Osteoblast (primary cell): ENCODE measurements at places on chromosomes 5 and 9.

DNA sequence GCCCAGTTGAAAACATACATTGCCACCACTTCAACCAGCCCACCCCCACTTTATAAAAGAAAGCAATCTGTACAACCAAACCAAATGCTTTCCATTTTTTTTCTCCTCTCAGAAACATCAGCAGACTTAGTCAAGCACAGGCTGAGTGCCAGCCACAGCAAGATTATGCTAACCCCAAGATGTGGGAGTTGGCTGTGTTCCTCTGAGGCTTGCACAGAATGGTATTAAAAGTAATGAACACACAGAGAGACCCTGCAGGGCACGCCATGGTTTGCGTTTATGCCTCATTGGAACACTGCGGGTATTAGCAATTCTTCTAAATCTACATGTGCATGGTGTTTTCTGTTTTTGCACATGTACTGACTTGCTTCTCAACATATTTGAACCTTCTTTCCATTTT is 419.9 kb upstream of the GRAMD2B start:
- no peak for DNase-seq

DNA sequence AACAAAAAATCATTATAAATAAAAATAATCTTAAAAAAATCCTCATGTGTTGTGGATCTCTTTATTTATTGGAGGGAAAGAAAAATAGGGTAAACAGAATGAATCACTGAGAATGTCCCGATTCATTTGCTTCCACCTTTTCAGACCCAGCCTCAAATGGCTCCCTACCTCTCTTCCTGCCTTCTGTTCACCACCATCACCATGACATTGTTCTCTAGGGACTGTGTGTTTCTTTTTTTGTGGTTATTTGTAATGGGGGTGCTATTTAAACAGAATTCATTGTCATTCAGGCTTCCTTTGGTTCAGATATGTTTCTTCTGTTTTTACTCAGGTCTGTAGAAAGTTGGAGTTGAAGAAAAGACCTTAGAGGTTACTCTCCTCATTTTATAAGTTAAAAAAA is 198.2 kb downstream of the KIF4B start:
- DNase-seq, result no peak

DNA sequence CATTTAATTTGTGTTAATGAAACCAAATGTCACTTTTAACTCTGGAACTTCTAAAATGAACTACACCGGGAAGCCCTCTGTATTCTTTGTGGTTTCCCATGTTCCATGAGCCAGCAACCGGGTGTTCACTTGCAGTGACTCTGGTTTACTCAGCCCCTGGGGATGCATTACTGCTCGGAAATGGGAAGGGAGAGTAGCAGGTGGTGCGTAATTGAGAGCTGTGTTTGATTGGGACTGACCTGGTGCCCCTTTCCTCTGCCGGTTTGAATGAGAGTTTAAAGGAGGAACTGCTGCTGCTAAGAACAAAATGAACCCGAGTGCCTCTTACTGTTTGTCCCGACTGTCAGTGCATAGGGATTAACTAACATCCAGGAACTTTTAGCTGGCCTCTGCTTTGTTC is 100.1 kb upstream of the DHFR start:
- DNase-seq, result peak; percentile 36

DNA sequence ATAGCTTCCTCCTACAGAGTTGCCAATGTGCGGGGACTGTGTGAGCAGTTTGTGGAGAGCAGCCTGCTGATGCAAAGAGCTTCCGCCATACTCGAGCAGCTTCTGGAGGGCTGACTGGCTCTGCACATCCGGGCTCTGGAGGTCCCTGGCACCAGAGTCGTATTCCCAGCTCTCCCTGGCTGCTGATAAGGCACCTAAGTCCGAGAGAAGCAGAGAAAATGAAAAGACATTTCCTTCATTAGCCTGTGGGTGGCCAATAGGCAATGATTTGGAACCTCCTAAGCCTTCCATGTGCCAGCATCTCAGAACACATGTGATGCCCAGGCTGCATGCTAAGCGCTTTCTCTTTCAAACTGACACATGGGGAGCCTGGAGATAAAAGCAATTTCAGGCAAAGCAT is 94.3 kb downstream of the TSSK1B start:
- DNase-seq, result no peak

DNA sequence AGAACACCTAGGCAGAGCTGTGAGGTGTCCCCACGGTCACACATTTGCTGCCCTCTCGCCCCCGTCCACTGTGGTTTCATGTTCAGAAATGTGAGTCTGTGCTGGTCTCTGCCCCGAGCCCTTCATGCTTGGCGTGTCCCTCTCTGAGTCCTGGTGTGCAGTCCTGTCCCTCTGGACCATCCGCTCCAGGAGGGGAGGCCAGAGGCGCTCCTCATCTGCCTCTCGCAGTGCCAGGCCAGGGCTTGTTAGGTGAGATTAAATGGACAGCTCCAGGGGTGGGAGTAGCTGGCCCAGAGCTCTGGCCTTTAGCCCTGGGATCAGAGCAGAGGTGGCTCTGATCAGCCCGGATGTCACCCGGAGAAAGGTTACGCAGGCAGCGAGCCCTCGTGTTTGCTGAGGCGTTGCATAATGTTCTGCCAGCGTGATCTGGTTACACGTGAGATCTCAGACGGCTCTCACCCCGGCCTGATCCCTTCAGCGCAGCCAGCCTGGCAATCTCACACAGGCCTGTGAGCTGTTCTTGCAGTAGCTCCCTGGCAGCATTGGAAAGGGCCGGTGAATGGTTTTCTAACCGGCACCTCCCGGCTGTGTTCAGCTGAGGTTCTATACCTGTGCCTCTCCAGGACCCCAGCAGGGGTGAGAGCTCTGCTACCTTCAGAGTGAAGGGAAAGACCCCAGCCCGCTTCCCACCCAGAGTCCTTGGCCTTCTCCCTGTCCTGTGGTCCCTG is 24.5 kb downstream of the PTGES2 start:
- DNase-seq, result peak; percentile 57

DNA sequence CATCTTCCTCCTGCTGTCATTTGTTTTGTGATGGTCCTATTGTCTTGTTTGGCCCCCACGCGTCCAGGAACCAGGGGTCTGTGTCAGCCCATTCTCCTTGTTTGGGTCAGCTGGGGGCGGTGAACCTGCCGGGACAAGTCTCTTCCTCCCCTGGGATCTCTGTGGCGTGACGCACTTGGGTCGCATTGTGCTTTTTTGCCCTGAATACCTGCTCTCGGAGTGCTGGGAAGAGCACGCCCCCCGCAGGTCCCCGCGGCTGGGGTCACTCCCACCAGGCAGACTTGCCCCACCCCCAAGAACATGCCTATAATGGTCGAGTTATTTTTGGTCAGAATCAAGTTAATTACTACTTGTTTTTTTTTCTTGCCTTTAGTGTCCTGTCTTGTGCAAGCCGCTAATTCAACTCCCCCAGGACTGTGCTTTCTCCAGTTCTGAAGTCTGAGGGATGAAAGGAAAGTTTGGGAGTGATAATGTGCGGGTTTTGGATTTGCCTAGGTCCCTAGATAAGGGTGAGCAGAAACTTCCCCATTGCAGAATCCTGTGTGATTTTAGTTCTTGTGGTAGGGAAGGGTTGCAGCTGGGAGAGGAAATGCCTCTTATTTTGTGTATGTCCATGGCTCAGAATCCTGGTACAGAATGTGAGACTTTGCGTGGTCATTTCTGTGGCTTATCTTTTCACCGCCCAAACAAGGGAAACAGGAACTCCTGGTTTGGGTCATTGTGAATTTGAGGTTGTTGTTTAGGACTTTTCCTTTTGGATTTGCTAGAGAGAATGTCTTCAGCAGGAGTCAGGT is 789 bp downstream of the ACER2 start:
- DNase-seq, result peak; percentile 72

DNA sequence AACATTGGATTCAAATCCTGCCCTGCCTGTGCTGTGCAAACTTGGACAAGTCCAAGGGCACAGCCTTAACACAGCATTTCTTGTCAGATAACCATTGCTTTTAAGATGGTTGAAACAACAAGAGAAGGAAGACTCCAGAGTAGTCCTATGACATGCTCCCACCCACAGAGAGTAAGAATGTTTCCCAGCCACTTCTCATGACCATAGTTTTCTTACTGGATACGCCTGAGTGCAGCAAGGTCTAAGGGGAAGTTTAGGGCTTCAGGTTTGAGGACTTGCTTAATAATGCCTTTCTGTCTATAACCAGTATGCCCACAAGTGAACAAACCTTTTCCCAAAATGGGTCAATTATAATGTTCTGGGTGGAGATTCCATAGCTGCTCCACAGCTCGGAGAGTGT is 126.4 kb downstream of the SLF1 start:
- no peak for DNase-seq

DNA sequence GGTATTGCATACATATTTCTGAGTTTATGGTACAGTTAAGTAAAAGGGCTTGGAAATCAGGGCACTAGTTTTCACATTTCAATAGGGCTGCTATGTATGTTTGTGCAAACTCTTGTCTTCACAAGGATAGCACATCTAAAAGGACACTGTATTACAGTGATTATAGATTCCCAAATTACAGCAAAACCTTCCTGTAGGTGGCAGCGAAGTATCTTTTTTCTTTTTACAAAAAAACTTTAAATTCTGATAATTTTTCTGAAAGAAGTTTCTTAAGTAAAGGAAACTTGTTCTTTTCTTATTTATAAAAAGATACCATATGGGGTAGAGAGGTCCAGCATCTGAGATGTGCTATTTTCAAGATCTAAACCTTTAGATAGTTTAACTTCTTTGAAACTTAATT is 337.8 kb downstream of the PTPRD start:
- no peak for DNase-seq

DNA sequence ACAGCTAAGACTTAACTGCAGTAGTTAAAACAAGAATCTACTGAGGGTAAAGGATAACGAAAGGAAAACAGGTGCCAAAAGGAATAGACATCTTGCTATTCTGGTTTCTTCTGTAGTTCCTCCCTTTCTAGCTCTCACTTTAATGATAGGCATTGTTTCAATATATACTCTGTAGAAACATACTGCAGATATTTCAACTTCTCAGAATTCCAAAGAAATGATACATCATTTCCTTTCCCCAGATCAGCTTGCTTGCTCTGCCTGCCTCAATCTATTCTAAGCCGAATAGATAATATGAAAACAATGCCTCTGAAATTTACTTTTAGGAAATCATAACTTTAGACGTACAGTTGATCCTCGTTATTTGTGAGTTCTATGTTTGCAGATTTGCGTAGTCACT is 46.3 kb downstream of the ACO1 start:
- peak; percentile 65 for DNase-seq

DNA sequence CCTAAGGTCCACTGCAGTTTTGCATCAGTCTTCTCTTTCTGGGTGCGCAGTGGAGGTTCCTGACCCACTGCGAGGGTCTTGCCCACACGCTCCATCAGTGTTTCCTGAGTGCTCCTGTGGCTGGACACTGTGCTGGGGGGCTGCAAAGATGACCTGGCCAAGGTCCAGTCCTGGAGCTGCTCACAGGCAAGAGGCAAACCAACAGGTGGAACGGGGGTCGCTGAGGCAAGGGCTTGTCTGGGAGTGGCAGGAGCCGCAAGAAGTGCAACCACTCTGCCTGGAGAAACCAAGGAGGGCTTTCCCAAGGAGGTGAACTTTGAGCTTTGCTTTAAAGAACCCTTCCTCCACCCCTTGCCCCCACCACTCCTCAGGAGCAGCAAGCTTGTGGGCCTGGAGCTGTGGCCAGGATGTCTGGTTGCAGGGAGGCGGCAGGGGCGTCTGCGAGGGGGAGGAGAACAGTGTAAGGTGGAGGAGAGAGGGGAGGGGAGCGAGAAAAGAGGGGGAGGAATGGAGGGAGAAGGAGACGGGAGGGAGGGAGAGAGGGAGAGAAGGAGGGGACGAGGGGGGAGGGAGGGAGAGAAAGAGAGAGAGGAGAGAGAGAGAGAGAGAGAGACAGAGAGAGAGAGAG is 444 bp upstream of the CPLX2 start:
- peak; percentile 42 for DNase-seq

DNA sequence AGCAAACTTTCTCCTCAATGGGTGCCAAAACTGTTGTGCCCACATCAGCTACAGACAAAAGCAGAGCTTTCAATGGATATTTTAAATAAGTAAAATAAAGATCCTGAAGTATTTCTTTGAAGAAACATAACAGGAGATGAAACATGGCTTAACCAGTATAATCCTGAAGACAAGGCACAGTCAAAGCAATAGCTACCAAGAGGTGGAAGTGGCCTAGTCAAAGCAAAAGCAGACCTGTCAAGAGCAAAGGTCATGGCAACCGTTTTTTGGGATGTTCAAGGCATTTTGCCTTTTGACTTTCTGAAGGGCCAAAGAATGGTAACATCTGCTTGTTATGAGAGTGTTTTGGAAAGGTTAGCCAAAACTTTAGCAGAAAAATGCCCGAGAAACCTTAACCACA is 77.9 kb downstream of the ANXA1 start:
- no peak for DNase-seq

DNA sequence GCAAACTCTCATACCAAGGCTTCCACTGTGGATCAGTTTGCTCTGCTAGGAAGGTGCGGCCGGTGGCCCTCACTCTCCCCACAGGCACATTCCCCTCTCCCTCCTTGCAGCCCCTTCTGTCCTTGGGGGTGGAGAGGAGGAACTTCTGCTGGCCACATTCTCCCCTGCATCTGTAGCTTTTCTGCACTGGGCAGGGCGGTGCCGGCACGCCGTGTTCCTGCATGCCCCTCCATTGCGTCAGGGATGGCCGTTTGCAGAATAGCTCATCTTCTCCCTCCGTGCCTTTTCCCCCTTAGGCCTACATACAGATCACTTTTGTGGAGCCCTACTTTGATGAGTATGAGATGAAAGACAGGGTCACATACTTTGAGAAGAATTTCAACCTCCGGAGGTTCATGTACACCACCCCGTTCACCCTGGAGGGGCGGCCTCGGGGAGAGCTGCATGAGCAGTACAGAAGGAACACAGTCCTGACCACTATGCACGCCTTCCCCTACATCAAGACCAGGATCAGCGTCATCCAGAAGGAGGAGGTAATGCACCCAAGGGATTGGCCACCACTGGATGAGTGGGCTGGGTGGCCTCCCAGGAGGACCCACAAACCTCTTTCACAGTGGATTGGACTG is 231.5 kb downstream of the DOCK8 start:
- no peak for DNase-seq

DNA sequence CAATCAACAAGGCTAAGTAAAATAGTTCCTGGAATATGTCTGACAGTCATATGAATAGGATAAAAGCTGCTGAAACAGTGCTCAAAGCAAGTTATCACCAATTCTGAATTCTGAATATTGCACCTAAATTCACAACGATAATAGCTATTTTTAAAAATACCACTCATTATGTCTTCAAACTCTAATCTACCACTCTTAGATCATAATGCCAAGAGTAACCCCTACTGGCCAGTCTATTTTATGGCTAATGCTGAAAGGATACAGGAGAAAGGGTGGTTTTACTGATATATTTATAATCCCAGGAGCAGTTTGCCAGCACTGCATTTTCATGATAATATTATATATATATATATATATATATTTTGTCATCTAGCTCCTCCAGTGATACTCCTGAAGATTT is 232.8 kb downstream of the PDE4D start:
- peak; percentile 42 for DNase-seq

DNA sequence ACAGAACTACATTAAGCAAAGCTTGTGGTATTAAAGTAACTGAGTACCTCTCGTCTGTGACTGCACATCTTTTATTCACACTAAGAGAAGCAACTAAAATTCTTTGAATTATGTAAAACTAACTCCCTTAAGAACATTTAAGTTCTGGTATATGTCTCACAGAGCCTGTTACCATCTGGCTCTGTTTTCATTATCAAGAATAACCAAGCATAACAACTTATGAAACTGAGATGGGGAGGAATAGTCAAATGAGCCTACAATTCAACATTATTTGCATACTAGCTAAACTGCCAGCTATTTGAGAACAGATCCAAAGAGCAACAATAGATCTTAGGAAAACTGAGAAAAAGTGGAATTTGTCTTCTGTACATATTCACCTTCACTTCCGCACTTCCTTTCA is 25.3 kb upstream of the ISOC1 start:
- DNase-seq, result no peak

- DNase-seq, result peak; percentile 80
Observed at GRCh38 chr9:121439711-121440664, 59.7 kb downstream of the GGTA1 start.

GRCh38 chr9:123527981-123528380 is 172.0 kb downstream of the CRB2 start:
- DNase-seq, result no peak
